ENCODE measurements at places on chromosomes 11 and 22.

- no peak for DNase-seq
Measured at GRCh38 chr11:21896746-21897602, 295.9 kb upstream of the ANO5 start.

- DNase-seq = no peak
Measured at GRCh38 chr11:23192256-23192655, 332.0 kb upstream of the CCDC179 start.

DNA sequence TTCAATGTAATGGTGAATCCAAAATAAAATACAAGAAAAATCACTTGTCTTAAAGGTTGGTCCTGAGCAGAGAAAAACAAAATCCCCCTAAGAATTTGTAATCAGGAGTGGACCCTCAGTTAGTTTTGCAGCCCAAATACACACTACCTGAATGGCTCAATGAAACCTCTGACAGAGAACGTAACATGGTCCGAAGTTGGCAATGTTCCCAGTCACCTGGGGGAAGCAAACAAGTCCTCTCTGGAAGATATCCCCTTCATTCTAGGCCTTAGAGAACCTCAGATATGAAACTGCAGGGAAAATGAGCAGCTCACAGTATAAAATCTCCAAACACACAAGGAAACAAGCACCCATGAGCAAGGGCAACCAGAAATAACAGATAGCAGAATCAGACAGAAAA lies 58.2 kb downstream of the MORC2 start:
- DNase-seq = no peak

GRCh38 chr11:2204361-2205213 lies 33.0 kb upstream of the TH start:
- DNase-seq = no peak

DNA sequence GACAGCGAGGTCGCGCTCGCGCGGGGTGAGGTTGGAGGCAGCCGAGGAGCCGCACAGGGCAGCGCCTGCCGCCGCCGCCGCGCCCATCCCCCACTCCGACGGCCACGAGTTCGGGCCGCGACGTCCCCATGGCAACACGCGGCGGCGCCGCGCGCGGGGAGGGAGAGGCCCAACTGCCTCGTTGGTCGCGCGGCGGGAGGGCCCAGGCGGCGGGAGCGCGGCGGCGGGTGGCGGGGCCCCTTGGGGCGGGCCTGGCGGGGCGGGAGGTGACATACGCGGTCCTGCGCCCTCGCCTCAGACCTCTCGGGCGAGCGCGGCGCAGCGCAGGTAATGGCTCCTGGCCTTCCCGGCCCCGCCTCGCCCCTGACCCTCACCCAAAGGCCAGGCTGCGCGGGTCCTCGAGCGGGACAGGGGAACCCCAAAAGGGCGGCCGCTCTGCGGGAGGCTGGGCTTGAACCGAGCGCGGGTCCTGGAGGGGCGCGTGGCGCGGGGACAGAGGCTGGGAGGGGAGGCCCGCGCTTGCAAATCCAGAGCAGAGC lies at the start of gene DEUP1:
Gene DEUP1, plus strand, starts transcription at position 297 of the 539 bp plus-strand sequence. CDS start 1,518 bp downstream, outside the sequence.
- DNase-seq = no peak

DNA sequence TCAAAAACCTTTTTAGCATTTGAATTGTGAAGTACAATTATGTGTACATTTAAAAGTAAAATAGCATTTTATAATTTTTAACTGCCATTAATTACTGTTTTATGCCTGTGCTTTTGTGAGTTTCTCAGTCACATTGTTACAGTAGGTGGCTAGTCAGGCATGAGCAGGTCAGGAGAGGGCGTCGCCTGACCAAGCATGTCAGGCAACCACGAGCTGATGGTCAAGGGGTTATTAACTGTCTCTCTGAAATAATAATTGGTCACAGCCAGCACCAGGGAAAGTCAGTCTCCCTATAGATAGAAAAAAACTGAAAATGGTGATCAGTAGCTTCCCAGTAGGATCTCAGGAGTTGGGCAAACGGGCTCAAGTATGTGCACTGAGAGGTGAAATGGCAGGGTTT lies 19.4 kb upstream of the CCDC81 start:
- DNase-seq = no peak

GRCh38 chr22:31253949-31254348 lies 38.3 kb downstream of the PIK3IP1 start:
- DNase-seq = no peak

GRCh38 chr11:83689144-83689780 lies 403.1 kb upstream of the CCDC90B start:
- DNase-seq = no peak

GRCh38 chr11:73391665-73392064 lies 15.5 kb downstream of the RELT start:
- DNase-seq = no peak

DNA sequence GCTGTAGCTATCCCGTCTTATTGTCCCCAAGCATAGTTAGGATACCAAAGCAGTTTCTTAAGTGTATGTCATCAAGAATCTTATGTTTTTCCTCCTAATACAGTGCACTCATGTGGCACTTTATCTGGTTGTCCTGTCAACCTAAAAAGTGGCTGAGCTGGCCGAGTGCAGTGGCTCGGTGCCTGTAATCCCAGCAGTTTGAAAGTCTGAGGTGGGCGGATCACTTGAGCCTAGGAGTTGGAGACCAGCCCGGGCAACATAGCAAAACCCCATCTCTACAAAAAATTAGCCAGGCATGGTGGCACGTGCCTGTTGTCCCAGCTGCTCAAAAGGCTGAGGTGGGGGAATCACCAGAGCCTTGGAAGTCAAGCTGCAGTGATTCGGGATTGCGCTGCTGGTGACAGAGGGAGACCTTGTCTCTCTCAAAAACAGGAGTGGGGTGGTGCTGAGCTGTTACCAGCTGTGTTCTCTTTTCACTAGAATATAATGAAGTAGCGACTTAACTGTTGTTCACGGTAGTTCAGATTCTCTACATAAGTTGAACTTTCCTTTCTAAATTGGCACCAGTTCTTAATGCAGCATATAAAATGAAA lies 48.1 kb downstream of the EP300 start:
- no peak for DNase-seq

DNA sequence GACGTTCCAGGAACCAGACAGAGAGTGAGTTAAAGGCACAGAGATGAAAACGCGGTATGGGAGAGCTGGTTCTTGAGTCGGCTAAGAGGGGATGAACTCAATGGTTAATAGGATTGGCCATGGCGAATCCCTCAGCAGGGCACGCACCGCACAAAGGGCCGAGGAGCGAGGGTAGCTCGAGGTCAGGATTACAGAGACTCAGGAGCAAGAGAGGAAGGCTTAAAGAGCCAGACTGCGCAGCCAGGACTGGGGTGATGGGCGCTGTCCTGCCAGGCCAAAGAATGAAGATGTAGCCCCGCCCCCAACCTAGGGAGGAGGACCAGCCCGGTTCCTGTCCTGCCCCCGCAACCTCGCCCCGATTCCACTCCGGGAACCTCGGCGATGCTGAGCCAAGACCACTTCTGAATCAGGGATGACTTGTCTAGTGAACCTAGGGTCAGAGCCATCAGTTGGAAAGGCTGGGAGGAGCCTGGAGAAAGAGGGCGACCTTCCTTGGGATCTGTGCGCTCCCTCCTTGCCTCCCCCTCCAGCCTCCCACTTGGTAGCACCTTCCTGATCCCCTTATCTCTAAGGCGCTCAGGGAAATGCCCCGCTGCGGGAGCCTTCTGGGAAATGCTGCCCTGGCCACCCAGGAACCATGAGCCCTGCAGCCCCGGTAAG lies at the start of gene PLEKHB1:
Gene PLEKHB1, plus strand, starts transcription at position 610 of the 660 bp plus-strand sequence. Its CDS starts 28 bp downstream, at position 638.
- no peak for DNase-seq

- DNase-seq = peak; percentile 52
Measured at GRCh38 chr11:79493555-79494171, 52.8 kb upstream of the TENM4 start.

DNA sequence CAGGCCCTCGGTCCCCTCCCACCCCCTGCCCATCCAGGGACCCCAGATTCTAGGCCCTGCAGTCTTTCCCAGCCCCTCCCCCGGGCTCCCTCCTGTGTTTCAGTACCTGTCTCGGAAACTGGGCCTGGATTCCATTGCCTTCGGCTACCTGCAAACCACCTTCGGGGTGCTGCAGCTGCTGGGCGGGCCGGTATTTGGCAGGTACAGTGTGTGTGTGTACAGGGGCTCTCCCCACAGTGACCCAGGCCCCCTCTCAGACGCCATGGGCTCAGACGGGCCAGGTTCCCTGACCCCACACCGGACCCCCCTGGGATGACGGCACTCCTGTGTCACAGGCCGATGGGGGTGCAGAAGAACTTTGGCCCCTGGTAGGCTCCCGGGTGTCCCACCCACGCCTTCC lies 21.1 kb downstream of the PHLDA2 start:
- no peak for DNase-seq

GRCh38 chr11:44651535-44652155 lies 75.1 kb upstream of the TSPAN18 start:
- DNase-seq = peak; percentile 13

GRCh38 chr11:121237686-121238658 lies 54.6 kb upstream of the SC5D start:
- DNase-seq = peak; percentile 33

DNA sequence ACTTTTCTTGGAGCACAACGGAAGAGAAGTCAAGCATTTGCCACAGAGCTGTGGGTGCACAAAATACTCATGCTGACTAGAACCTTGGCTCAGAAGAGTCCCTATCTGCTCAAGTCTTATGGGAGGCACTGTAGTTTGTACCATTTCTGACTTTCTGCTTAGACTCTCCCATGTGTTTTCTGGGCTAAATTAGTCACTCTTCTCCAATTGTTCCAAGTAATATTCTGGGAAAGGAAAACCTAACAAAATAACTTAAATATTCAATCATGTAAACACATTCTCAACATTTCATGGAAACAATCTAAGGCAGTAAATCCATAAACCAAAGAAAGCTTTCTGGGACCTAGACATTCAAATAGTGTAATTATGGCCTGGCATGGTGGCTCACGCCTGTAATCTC lies 220.7 kb downstream of the SWAP70 start:
- no peak for DNase-seq

DNA sequence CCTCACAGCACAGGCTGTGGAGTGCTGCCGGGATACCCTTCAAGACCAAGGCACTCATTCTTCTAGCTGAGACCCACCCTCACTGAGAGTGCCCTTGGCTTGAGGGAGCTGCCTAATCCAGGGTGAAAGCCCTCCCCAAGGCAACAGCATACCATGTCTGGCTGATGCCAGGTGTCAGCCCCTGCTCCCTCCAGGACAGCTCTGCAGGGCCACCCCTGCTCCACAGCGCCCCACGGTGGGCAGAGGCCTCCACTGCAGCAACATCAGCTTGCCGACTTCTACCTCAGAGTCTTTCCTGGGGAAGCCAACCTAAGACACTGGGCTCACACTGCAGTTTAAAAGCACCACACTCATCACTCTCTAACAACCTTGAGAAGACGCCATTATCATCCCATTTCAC lies 29.0 kb downstream of the TTLL1 start:
- peak; percentile 52 for DNase-seq

- DNase-seq = no peak
Measured at GRCh38 chr11:67302571-67303131, 679 bp upstream of the SSH3 start.

DNA sequence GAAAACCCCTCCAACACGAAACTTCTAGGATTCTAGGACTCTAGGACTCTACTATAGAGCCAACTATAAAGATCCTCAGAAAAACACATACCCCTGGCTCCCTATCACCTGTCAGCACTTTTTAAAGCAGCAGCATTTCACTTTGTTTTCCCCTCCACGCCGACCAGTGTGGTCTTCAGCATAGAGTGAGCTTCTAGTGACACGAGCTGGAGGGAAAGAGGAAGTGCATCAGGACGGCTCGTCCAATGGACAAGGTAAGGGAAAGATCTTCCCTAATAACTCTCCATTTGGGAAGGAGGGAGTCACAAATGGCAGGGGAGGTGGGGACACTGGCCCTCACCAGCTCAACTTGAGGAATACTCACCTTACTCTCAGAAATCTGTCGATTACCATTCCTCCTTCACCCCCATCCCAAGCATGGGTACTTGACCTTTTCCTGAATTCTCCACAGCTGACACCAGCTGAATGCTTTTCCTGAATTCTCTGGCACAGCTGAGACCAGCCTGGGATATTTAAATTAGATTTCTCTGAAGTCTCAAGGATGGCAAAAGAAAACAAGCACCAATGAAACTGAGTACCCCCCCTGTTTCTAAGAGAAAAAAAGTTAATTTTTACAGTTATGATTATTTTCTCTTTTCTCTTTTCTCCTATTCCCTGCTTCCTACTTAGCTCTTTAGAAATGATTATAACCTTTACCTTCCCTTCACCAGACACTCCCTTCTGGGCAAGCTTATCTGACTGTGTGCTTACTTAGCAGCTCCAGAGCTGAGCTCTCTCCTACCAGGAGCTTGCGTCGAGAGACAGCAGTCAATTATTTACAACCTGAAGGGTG lies 33.3 kb upstream of the NNMT start:
- peak; percentile 50 for DNase-seq

DNA sequence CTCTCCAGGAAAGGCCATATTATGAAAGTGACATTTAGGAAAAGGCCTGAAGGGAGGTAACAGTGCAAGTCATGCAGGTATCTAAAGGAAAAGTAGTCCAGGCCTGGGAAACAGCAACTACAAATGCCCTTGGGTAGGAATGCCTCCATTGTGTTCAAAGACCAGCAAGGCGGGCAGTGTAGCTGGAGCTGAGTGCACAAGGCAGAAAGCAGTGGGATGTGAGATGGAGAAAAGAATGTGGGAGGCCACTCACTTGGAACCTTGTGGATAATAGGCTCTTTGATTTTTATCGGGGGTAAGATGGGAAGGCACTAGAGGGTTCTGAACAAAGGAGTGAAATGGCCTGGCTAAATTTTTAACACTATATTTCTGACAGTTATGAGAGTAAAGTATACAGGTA lies 188.6 kb downstream of the PGR start:
- no peak for DNase-seq

DNA sequence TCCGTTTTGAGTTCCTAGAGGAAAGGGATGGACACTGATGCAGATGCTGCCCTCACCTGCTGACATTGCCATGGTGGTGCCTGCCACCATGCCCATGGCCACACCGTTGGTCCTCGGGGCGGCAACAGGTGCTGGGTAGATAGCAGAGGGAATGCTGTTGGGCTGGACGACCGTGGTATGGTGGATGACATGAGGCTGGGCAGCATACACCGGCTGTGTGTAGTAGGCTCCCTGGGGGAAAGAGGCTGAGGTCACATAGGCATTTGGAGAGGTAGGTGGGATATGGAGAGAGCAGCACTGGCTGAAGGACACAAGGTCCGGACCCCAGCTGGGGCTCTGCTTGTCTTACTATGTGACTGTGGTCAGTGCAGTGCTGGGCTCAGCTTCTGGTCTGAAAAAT lies 33.2 kb downstream of the RELT start:
- DNase-seq = no peak

All from OCI-LY7 (cell line).